ENCODE measurements at places on chromosomes 12 and 14.

DNA sequence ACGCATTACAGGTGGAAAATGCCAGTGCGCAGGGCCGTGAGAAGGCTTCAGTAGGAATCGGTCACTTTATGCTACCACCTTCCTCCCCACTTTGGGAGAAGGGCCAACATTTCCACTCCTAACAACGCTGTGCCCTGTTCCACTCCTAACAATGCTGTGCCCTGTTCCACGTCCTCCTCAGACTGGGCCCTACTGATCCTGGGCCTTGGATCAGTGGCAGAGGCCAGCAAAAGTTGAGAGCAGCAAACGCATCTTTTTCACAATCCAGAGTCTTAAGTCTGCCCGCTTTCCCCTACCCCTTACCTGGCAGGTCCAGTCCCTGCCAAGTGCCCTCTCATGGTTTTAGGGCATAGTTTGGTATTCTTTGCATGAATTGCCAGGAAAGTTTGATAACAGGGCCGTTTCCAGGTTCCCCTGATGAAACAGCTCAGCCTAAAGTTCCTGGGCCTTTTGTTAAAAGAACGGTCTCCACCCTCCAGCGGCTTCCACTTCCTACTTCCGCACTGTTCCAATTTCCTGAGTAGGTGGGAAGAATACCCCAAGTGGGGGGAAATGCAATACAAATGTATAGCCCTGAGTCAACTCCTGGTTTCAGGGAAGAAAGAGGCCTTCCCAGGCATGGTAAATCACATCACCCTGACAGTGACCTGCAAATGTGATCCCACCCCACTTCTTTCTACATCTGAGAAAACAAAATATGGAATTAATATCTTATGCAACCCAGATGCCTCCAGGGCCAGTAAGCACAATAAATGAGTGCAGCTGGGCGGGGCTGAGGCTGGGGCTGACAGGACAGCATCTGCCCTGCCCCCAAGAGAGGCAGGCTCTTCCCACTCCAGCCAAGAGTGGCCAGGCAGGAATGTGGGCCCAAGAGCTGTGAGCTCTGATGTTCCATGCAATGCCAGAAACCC is 15.0 kb downstream of the KCTD10 start:
- DNase-seq = peak; percentile 100

DNA sequence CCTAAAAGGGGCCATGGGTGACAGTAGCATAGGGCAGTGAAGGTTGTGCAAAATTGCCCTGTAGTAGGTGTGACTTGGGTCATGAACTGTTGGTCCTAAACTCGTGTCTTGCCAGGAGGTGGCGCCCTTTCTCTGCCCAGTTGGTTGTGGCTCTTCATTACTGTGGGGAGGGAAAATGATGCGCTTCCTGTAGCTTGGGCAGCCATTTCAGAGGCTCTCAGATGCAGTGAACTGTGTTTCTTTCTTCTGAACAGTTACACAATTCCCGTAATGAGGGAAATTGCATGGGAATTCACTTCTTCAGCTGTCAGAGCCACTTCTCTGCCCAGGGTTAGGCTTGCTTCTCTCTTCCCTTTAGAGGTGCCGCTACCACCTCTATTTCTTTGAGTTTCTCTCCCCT is 148.1 kb upstream of the NRXN3 start:
- peak; percentile 49 for DNase-seq

- DNase-seq = no peak
These were observed 18.8 kb downstream of the GNG2 start for GRCh38 chr14:51879170-51879569.

GRCh38 chr12:20415641-20416040 is 47.3 kb downstream of the PDE3A start:
- no peak for DNase-seq

DNA sequence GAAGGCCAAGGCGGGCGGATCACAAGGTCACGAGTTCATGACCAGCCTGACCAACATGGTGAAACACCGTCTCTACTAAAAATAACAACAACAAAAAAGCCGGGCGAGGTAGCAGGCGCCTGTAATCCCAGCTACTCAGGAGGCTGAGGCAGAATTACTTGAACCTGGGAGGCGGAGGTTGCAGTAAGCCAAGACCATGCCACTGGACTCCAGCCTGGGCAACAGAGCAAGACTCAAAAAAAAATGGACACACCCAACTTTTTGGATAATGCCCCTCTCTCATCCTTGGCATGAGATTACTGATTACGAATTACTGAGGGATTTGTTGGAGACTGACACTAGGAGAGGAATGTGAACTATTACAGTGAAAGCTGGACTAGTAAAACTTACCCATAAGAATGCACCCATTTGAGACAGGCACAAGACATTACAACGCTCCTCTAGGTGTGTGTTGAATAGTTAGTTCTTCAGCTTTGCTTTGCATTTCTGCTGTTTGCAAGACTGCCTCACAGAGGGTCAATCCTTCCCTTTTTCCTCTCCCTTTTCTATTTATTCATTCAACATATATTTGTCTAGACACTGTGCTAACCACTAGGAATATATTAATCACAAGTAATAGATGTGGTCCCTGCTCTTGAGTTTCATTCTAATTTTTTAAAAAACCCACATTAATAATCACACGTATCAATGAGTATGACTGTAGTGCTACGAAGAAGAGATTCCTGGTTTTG is 46.0 kb upstream of the OR5AU1 start:
- DNase-seq = peak; percentile 29

DNA sequence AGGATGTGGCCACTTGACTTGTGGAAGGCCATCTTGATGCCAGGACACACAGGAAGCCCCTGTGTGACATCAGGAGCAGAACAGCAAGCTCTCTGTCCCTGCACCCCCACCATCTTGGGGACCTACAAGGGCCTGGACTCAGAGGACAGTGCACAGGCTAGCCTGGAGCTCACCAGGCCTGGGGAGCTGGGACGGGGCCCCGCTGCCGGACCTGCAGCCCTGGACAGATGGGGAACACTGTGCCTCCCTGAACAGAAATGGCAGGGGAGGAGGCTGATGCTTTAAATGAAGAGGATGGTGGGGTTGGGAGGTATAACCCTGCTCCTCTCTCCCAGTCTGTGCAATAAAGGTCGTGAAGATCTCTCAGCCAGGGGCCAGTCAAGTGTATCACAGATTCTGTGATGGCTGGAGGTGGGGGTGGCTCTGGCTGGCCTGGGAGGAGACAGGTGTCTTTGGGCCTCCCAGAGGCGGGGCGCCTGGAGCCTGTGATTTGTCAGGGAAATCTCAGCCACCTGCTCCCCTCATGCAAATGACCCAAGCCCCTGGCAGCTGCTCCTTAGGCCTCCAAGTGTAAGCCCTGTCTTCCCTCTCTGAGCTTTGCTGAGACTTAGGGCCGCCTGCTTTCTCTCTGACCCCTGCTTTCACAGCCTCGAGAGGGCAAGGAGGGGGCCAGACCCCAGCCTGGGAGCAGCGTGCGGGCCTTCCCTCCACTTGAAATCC is 1.1 kb upstream of the GNB3 start:
- DNase-seq = no peak

- DNase-seq = no peak
These were observed 129.0 kb downstream of the ASCL4 start for GRCh38 chr12:107903341-107904061.

DNA sequence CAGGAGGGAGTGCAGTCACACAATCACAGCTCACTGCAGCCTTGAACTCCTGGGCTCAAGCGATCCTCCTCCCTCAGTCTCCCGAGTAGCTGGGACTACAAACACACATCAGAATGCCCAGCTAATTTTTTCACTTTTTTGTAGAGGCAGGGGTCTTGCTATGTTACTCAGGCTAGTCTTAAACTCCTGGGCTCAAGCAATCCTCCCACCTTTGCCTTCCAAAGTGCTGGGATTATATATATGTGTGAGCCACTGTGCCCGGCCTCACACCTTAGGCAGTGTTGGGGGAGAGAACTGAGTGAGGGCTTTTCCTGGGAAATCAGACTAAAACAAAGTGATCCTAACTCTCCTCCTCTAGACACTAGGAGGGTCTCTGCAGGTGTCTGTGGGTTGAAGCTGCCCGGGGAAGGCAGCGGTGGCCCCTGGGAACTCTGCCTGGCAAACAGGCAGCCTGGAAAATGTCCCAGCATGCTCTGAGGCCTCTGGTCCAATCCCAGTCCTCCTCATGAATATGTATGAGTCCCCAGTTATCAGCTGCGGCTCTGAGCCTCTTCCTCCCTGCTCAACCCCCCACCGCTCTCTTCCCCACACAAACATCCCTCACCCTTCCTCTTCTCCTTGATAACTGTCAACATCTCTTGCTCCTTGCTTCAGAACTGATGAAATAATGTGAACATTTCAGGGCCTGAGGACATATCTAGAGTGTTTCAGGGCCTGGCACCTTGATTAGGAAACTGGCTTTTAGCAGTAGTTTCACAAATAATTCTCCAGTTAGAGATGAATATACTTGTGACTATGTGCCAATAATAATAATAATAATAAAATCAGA is 7.9 kb upstream of the NAA25 start:
- DNase-seq = peak; percentile 55

GRCh38 chr14:20428010-20428365 is 8.0 kb downstream of the KLHL33 start:
- no peak for DNase-seq

DNA sequence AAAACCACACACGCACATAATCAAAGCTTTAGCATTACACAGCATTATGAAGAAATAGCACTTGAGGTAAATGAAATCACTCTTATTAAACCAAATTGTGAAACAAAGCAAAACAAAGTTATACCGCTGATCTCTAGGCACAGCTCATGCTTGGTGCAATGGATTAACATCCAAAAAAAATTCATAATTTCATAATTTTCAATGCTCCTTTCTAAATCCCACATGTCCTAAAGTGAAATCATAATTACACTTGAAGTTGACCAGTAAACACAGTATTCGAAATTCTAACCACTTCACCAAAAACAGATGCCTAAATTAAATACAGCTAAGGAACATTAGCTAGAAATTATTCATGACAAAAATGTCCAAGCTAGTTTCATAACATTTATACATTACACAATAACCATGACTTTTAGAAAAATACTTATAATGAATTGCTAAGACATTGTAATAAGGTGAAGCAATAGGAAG is 1.5 kb downstream of the MLH3 start:
- peak; percentile 95 for DNase-seq

DNA sequence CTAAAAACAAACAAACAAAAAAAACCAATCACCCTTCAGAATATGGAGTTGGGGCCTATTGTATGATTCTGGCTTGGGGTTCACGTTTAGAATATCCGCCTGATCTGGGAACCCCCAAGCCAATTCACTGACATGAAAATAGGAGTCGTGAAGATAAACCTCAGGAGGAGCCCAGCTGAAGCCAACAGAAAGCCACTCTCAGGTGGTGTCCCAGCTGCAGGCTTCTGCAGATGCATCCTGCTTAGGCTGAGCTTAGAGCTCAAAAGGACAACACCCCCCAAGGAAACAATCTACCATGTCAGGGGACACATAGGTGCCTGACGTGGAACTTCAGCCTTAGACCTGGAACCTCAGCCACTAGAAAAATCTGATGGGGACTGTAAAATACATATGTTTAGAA is 51.9 kb downstream of the SYNE3 start:
- DNase-seq = no peak

DNA sequence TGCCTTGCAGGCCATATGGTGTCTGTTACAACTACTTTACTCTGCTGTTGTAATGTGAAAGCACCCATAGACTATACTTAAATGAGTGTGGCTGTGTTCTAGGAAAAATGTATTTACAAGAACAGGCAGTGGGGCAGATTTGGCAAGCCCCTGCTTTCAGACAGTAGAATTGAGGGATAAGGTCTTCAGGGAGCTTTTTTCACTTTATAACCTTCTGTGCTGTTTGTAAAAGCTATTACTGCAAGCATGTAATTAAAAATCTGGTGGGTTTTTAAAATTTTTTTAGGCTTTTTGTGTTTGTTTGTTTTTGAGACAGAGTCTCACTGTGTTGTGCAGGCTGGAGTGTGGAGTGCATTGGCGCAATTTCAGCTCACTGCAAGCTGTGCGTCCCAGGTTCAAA is 73.9 kb downstream of the VEZT start:
- DNase-seq = no peak

GRCh38 chr12:122965321-122965751 is 927 bp downstream of the ABCB9 start:
- DNase-seq = no peak

- DNase-seq = no peak
These were observed 27.8 kb downstream of the MUCL1 start for GRCh38 chr12:54882079-54882478.

DNA sequence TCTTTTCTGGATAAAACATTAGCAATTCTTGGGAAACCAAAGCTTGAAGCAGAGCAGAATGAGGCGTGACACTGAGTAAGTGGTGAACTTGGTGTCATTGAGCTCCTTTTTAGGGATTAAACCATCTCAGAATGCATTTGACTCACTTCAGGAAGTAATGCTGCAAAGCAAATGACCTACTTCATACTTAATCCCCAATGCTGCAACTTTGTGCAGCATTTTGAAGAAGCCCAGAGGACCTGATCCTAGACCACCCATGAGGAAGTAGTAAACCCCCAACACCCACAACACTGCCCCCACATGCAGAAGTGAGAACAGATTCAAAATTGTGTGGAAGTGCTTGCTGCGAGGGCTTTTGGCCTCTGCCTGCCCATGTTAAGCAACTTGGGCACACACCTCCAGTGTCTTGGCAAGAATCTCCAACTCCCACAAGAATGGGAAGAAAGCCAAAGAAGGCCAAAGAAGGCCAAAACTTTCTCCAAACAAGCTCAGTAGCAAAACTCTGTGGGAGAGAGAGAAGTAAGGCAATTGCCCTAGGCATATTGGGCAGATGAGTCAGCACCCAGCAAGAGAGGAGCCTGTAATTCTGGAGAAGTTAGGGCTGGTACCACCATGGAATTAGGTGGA is 69.2 kb upstream of the ETV6 start:
- DNase-seq = peak; percentile 88

DNA sequence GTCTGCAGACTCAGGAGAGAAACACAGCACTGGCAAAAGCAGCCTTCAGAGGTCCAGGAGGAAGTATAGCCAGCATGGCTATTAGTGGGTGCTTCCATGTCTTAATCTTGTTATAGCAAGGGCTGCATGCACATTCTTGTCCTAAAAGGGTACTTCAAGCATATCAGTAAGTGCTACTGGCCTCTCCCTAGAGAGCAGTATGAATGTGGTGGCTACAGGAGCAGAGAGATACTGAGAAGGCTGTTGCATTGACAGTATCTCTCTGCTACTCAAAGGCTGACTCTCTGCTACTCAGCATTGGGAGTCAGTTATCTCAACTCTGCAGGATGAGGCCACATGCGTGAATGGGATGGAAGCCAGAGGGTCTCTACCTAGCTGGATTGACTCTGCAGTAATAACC is 2.0 kb downstream of the GARIN6 start:
- DNase-seq = no peak

DNA sequence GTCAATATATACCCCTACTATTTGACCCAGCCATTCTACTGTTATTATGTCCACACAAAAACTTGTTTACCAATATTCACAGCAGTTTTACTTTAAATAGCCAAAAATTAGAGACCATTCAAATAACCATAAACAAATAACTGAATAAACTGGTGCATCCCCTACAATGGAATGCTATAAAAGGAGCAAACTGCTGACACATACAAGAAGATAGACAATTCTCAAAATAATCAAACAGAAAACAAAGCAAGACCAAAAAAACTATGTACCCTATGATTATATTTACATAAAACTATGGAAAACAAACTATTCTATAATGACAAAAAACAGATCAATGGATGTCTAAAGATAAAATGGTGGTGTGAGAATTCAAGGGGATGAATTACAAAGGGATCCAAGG is 54.4 kb downstream of the RALGAPA1 start:
- DNase-seq = no peak

Data from AG10803 (cell line).